K562 (cell line): ENCODE measurements at places on chromosomes 1 and 21. TPM values are rescaled to one million over a fixed set of nuclear protein-coding genes. Genes with fewer than 3 reads are reported as not detected.

ELAPOR1 gene
- total RNA-seq = 0.20 and 0.38 TPM in 2 replicates

DNA sequence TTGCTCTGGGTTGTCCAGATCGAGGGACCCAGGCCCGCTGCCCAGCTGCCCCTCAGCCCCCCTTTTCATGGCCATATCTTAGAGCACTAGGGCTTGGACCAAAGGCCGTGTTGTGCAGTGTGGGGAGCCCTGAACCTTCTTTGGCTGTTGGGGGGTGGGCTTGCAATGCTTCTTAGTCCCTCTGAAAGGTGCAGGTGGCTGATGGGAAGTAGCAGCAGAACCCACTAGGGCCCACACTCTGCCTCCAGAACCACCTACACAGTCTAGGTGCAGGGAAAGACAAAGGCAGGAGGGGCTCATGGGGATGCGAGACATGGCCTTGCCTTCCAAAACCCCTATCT is 2.3 kb upstream of the HPCA start:
- peaks cover 7% of the 10 kb centered on the region; the same call in 2 of the 3 replicates for H3K27me3 ChIP-seq
- H3K4me3 ChIP-seq = no peak overlapping the region

DNA sequence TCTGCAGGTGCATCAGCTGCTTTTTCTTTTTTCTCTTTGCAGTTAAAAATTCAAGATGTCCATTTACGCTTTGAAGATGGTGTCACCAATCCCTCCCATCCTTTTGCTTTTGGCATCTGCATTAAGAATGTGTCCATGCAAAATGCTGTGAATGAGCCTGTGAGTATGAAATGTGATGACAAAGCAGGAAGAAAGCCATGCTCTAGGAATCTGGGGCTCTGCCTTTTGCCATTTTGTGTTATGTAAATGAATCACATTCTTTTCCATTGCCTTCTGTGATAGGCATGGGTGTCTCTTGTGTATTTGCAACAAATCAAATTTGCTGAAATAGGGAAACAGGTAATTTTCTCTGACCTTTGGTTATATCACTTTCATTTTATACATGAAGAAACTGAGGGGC is 19.4 kb downstream of the VPS13D start:
- H3K27ac ChIP-seq = no peak overlapping the region
- H3K4me3 ChIP-seq = no peak overlapping the region
- DNase-seq = no peak
- H3K4me1 ChIP-seq = no peaks in the 10 kb centered on the region

GRCh38 chr1:111213412-111213811 is 13.0 kb upstream of the DENND2D start:
- no peaks in the 10 kb centered on the region for H3K4me1 ChIP-seq
- H3K4me3 ChIP-seq = no peak overlapping the region
- H3K27me3 ChIP-seq = no peaks in the 10 kb centered on the region
- no peak for DNase-seq
- no peak overlapping the region for H3K27ac ChIP-seq
- no peaks in the 10 kb centered on the region for H3K36me3 ChIP-seq

DNA sequence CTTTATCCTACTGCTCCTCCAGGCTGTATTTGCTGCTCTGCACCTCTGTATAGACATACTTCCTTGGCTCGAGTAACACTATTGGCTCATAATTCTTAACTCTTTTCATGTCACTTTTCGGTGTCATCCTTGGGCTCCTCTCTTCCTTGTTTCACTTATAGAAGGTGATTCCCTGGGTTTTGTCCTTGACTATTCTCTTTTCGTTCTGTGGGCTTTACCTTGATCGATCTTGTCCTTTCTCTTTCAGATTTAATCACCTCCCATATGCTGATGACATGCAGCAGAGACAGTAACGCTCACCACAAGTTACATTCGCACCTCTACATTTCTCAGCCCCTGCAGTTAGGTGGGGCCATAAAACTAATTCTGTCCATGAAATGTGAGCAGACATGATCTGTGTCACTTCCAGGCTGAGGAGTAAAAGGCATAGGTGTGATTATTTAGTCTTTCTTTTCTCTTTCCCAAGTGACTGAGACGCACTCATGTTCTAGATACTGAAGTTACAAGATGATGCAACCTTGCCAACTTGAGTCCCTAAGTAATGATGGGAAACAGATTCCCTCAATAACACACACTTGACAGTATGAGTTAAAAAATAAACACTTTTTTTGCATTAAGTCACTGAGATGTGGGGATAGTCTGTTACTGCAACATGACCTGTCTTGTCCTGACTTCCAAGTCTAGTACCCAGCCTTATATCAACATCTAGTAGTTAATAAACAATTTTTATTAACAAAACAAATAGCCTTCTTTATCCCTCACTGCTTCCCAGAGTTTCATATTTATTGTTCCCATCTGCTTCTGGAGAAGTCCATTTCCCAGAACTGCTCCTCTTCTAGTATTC is 49.9 kb upstream of the HAO2 start:
- no peak overlapping the region for H3K4me3 ChIP-seq
- no peaks in the 10 kb centered on the region for H3K4me1 ChIP-seq
- no peak overlapping the region for H3K27ac ChIP-seq

DNA sequence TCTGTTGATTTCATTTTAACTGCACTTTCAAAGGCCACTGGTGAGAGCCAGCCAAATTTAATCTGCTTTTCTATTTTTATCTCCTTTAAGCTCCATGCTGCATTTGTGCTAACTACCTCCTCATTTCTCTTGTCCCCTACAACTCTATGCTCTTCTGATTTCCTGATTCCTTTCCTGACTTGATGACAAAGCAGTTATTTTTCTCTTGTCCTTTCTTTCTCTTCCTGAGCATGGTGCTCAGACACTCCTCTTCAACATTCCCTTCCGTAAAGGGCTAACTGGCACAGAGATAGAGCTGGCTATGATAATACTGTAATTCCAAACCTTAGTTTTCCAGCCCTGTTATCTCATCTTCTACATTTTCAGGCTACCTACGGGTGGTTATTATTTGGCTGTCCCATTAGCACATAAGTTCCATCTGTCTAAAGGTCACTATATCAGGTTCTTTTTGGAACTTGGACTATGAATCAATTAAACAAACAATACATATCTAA is 6.8 kb upstream of the BCAS2 start:
- no peak overlapping the region for H3K27ac ChIP-seq
- DNase-seq = no peak
- no peaks in the 10 kb centered on the region for H3K4me1 ChIP-seq
- H3K36me3 ChIP-seq = no peaks in the 10 kb centered on the region
- no peak overlapping the region for H3K4me3 ChIP-seq

DNA sequence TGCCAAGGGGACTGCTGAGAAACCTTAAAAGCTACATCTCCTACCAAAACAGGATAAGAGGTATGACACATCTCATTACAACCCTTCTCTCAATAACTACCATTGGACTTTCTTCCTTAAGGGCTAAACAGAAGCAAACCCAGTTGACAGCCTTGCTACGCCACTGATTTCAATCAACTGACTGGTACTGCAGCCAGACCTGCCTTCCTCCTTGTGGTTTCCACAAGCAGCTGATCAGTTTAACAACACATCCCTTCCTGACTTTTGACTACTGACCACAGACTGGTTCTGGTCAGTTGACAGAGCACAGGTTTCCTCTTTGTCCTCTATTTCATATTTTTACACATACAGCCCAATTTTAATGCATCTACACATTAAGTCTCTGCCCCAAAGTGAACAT is 108.8 kb downstream of the ADAMTS1 start:
- no peak overlapping the region for H3K4me3 ChIP-seq
- no peak for DNase-seq
- H3K27ac ChIP-seq = no peak overlapping the region
- H3K36me3 ChIP-seq = no peaks in the 10 kb centered on the region
- no peaks in the 10 kb centered on the region for H3K27me3 ChIP-seq

- H3K4me3 ChIP-seq = no peak within 1 kb of the TSS
- H3K27ac ChIP-seq = no peak within 1 kb of the TSS
- H3K4me1 ChIP-seq = peaks cover 7% of the 10 kb centered on the region
- DNase-seq = no peak
- H3K27me3 ChIP-seq = peaks cover 35% of the 10 kb centered on the region
- no peaks in the 10 kb centered on the region for H3K36me3 ChIP-seq
Measured at GRCh38 chr1:161258439-161259344, at the start of gene PCP4L1. TSS of gene PCP4L1 (plus strand) at chr1:161258745. CDS start at chr1:161258975, 230 bp downstream.
